ENCODE measurements at places on chromosomes 7 and 10. TPM values are rescaled to one million over a fixed set of nuclear protein-coding genes. Genes with fewer than 3 reads are reported as not detected.

Gene PRKAR1B
- total RNA-seq: 15.5 TPM

Gene LIPF
- total RNA-seq: not detected

Gene EGR2
- total RNA-seq: 21.4 TPM

Gene GCC1
- total RNA-seq: 12.0 TPM

Gene WDFY4
- total RNA-seq: 0.20 TPM

Gene CYP2E1
- 0.42 TPM for total RNA-seq

Gene NRAP
- total RNA-seq: not detected

Gene DYDC2
- total RNA-seq: not detected

Gene BMPER
- total RNA-seq: not detected

Gene PPP2R2D
- 34.7 TPM for total RNA-seq
